ENCODE measurements at places on chromosomes 7 and 10.

- DNase-seq = no peak
Observed at GRCh38 chr10:122498521-122498920, 37.2 kb downstream of the HTRA1 start.

GRCh38 chr10:13201132-13201531 is 33.0 kb downstream of the UCMA start:
- no peak for DNase-seq

GRCh38 chr7:107190090-107190489 is 21.3 kb downstream of the HBP1 start:
- DNase-seq = no peak

- DNase-seq = no peak
Observed at GRCh38 chr10:50331486-50331885, 80.2 kb upstream of the ASAH2 start.

DNA sequence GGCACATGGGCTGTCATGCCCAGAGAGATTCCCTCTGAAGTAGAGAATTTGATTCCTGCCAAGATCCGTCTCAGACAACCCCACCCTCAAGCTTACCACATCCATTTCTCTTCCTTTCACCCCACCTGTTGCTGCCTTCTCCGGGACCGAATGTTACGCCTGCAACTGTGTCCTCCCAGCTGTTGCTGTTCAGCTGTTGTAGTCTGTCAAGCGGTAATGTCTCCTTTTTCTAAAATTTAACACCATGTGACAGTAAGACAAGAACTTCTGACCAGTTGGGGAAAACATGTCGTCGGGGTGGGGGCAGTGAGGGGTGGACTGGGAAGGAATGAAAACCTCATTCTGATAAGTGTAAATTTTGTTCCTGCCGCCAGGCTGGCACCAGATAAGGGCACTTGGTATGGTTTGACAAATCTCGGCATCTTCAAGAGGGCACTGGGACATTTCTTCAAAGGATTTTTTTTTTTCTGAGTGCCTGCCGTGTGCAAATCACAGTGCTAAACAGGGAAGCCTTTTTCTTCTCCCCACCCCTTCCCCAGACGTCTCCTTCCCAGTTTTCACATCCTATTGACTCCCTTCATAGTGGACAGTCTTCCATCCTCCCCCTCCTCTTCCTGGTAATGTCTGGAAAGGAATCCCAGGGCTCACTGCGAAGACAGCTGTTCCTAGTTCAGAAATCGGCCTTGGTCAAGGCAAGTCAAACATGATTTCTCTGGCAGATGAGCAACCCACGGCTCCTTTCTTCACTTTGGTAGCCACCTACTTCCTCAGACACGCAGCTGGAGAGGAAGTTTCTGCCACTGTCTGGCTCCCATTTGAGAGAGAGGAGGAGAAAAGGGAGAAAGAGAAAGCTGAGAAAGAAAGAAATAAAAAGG is 5.0 kb upstream of the CELF2 start:
- no peak for DNase-seq

GRCh38 chr7:137985897-137986251 is 16.0 kb downstream of the CREB3L2 start:
- DNase-seq = no peak

DNA sequence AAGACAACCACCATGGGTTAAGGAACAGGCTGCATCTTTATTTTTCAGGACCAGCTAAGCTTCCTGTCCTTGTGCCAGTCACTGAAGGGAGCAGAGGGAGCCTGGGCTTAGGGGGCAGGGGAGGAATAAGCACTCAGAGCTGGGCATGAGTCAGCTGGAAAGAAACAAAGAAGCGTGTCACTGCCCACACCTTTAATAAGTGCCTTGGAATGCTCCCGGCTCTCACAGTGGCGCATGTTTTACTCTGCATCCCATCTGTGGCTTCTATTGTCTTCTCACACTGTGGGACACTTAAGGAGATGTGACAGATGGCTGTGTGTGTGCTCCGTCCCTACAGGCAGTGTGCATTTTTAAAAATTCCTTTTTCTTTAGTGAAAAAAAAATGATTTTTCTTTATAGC is 71.7 kb downstream of the MTURN start:
- no peak for DNase-seq

- no peak for DNase-seq
Observed at GRCh38 chr10:43846187-43846680, 197.6 kb upstream of the ZNF32 start.

GRCh38 chr10:130807721-130808120 is 503.8 kb downstream of the TCERG1L start:
- DNase-seq = no peak

DNA sequence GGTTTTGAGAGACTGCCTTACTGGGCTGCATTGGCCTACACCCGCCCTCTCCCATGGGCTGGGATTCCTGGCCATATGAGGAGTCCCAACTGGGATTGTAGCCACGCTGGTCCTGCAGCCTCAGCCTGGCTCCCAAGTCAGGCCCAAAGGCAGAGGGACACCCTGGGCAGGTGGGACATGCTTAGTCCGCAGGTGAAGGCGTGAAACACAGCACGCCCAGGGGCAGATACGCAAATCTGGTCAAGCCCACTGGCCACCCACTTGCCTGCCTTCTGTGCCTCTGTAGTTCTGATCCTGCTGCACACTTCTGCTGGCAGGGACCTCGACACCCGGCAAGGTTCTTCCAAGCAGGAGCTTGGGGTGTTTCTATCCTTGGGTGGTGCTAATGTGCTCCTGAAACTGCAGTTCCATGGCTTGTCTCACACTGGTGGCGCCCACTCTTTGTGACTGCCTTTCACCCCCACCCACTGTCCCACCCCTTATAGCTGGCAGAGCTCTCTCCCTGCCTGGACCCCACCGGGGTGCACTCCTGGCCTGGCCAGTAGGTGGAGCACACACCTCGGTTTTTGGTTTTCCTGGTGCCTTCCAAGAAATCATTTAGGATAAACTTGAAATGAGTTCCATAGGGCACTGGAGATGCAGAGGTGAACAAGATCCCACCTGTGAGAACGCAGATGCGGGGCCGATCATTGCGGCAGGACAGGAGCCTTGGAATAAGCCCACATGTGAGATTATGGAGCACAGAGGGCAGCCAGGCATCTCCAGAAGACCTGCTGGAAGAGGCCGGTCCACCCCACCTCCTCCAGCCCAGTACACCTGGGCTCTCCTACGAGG is 47.9 kb downstream of the MKI67 start:
- DNase-seq = no peak

- DNase-seq = no peak
Observed at GRCh38 chr10:77111611-77112550, 525.7 kb downstream of the KCNMA1 start.

DNA sequence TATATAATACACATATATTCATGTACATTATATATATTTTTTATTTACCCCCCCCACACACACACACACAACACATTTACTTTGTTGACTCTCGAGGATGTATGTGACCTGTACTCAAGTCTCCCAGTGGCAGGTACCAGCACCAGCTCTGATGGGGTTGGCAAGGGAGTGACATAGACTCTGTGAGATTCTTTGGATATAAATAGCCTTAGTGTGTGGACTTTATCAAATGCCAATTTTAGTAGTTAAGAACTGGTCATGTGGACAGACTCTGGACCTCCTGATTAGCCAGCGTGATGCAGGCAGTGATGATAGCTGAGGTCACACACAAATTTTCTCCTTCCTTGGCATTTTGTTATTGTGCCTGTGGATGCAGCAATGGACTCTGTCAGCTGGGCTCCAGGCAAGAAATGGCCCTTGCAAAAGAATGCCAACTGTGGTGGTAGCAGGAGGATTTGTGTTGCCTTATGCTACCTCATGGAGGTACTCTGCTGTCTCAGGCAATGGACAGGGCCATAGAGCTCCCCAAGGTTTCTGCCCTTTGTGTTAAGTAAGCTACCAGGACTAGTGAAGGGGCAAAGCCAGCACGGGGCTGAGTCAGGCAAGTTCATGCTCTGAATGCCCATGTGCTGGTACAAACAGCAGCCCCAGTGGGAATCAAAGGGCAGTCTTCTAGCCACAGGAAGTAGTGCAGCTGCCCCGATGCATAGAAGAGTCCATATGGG is 224.6 kb upstream of the ZWINT start:
- DNase-seq = no peak

DNA sequence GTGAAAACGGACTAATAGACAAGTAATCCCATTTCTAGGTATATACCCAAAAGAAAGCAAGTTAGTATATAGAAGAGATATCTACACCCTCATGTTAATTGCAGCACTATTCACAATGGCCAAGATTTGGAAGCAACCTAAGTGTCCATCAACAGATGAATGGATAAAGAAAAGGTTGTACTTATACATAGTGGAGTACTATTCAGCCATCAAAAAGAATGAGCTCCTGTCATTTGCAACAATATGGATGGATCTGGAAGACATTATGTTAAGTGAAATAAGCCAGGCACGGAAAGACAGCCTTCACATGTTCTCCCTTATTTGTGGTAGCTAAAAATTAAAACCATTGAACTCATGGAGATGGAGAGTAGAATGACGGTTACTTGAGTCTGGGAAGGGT is 88.2 kb downstream of the TES start:
- DNase-seq = no peak

- DNase-seq = no peak
Observed at GRCh38 chr10:97788552-97789442, 17.0 kb upstream of the SFRP5 start.

GRCh38 chr7:85714043-85714578 is 527.3 kb upstream of the SEMA3D start:
- DNase-seq = no peak

GRCh38 chr7:16484453-16485158 is 19.1 kb upstream of the SOSTDC1 start:
- DNase-seq = no peak

DNA sequence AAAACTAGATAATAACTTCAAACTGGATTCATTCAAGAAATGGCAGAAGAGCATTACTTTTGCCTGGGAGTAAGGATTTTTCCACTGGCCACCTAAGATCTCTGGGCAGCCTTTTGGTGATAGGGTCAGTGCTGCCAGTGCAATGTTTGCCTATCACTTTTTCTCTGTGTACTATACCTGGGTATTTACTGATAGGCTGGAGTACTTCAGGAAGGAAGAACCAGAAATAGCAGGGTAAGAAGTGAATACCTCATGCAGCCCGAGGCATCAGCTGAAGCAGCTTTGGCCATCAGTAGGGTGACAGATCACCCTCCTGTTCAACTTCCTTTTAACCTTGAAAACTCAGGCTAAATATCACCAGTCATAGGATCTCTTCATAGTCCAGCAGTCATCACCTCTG is 5.5 kb upstream of the PAPSS2 start:
- no peak for DNase-seq

DNA sequence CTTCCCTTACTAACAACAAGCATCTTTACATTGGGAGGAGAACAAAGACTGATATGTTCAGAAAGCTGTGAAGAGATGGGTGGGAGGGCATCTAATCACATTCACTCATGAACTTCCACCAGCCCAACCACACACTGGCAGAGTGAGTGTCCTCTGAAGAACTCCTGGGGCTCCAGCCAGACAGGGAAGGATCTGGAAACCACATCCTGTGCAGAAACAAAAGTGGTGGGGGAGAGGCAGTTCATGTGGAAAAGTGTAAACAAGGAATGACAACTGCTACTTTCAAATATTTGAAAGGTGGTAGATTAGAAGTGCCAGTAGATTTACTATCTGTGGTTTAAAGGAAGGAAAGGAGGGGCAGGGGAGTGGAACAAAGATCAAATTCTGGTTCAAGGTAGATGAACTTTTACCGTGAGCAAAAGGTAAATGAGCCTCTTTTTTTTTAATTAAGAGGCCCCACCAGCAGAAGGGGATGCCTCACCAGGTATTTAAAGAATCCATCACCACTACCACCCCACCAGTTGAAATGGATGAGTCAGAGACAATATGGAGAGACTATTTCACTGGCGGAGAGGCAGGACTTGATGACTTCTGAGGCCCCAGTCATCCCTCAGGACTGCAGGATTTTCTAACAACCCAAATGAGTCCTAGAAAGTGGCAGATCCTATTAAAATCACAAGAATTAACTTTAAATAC is 34.5 kb downstream of the GOT1 start:
- no peak for DNase-seq

DNA sequence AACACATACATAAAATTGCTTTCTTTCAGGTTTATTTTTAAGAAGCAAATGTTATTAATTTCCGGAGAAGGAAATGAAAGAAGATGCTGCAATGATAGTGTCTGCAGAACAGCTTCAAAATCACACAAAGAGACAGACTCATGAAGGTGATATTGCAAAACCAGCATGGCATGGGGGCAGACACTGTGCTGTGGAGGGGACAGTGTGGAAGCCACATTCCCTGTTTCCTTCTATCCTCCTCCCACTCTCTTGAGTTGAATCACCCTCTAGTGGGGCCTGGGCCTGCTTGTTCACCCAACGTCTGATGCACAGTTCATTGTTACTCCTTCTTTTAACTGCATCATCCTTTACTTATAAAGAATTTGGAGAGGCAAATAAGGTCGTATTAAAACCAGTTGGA is 104.0 kb upstream of the INSIG1 start:
- DNase-seq = no peak

DNA sequence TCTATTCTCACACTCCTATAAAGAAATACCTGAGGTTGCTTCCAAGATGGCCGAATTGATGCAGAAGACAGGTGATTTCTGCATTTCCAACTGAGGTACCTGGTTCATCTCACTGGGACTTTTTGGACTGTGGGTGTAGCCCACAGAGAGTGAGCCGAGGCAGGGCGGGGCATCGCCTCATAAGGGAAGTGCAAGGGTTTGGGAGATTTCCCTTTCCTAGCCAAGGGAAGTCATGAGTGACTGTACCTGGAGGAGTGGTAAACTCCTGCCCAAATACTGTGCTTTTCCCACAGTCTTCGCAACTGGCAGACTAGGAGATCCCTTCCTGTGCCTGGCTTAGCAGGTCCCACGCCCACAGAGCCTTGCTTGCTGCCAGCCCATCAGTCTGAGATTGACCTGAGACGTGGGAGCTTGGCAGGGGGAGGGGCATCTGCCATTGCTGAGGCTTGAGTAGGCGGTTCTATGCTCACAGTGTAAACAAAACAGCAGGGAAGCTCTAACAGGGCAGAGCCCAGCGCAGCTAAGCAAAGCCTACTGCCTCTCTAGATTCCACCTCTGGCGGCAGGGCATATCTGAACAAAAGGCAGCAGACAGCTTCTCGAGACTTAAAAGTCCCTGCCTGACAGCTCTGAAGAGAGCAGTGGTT is 152.2 kb downstream of the ARL4A start:
- no peak for DNase-seq

DNA sequence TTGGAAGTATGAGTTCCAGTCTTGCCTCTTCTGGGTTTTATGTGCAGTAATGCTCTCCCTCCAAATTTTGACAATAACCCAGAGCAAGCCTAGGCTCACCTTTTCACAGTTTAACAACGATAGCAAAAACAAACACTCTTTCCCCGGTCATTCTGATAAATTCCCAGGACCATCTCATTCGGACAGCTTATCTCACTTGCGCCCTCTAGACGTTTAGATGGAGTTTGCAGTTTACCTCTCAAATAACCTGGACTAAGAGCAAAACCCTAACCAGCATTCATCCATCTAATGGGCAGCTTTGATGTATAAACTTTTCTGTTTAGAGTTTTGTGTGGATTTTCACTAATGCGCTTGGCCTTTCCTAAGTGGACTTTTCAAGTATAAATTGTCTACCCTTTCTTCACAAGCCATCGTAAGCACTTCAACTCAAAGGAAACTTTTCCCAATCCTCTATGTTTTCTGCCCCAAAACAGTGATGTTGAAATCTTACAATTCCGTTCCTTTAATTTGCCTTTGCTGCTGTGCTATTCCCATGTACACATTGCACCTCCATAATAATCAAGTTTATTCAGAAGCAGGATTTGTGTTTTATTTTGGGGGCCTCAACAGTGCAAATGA is 114.9 kb downstream of the HDAC9 start:
- no peak for DNase-seq

Measured in caudate nucleus (tissue), 63 donors.